ENCODE measurements at places on chromosomes 12 and 14. TPM values are rescaled to one million over a fixed set of nuclear protein-coding genes. Genes with fewer than 3 reads are reported as not detected.

The KRT75 gene
- not detected for total RNA-seq

GRCh38 chr12:4607056-4607455 is 41.8 kb downstream of the AKAP3 start:
- no peak overlapping the region for H3K27ac ChIP-seq
- H3K4me1 ChIP-seq = peaks cover 5% of the 10 kb centered on the region
- no peak for DNase-seq
- peaks cover 14% of the 10 kb centered on the region for H3K27me3 ChIP-seq
- no peaks in the 10 kb centered on the region for H3K36me3 ChIP-seq

GRCh38 chr12:14769466-14769968 is 33.8 kb downstream of the WBP11 start:
- no peaks in the 10 kb centered on the region for H3K4me1 ChIP-seq
- peak overlapping the region; percentile 97 for H3K4me3 ChIP-seq
- no peaks in the 10 kb centered on the region for H3K36me3 ChIP-seq
- peak; percentile 93 for DNase-seq

The RIMBP2 gene
- total RNA-seq = 0.13 TPM

DNA sequence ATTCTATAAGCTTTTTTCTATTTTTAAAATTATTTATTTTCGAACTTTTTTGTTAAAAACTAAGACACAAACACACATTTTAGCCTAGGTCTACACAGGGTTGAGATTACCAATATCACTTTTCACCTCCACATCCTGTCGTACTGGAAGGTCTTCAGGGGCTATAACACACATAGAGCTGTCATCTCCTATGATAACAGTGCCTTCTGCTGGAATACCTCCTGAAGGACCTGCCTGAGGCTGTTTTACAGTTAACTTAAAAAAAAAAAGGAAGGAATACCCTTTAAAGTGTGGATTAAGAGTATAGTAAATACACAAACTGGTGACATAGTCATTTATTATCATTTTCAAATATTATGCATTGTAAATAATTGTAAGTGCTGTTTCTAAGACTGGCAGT is 43.0 kb downstream of the RASSF8 start:
- DNase-seq = no peak
- H3K36me3 ChIP-seq = peaks cover 47% of the 10 kb centered on the region
- no peak overlapping the region for H3K4me3 ChIP-seq
- H3K4me1 ChIP-seq = no peaks in the 10 kb centered on the region
- H3K27me3 ChIP-seq = no peaks in the 10 kb centered on the region

DNA sequence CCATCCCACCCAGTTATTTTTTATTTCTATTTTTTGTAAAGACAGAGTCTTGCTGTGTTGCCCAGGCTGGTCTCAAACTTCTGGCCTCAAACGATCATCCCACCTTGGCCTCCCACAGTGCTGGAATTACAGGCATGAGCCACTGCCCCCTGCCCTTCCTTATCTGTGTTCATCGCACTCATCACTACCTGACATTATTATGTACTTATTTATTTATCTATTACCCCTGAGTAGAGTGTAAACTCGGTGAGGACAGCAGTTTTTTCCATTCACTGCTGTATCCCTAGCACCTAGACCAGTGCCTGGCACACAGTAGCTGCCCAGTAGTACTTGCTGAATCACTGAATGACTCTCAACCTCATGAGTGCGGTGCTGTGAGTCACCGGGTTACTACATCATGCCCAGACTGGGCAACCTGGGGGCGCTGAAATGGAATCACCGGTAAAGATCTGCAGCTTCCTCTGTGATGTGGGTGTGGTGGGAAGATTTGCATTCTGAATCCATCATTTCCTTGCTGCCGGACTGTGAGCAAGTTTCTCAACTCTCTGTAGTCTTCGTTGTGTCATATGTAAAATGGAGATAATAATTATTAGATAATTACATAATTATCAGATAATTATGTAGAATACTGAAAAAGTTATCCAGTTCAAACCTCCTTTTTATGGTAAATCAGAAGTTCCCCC is 81.9 kb upstream of the USP44 start:
- no peak for DNase-seq
- H3K36me3 ChIP-seq = no peaks in the 10 kb centered on the region
- H3K27ac ChIP-seq = no peak overlapping the region

DNA sequence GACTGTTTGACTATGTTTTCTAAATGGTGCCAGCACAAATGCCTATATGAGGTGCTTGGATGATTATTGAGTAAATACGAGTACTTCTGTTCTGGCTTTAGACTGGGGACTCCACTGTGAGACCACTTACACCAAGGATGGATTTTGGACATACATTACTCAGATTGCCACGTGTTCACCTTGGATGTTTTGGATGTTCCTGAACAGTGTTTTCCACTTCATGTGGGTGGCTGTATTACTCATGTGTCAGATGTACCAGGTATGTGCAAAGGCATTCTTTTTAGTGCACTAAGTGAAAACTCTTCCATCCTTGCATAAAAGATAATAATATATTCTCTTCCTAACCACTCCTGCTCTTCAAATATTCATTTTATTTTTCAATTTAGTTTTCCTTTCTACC is 30.7 kb downstream of the CSRP2 start:
- no peak overlapping the region for H3K4me3 ChIP-seq
- H3K36me3 ChIP-seq = peaks cover 35% of the 10 kb centered on the region
- no peaks in the 10 kb centered on the region for H3K27me3 ChIP-seq
- H3K4me1 ChIP-seq = no peaks in the 10 kb centered on the region
- no peak for DNase-seq
- no peak overlapping the region for H3K27ac ChIP-seq

GRCh38 chr14:70121521-70121920 is 67.2 kb downstream of the SLC8A3 start:
- H3K4me3 ChIP-seq = no peak overlapping the region
- no peaks in the 10 kb centered on the region for H3K36me3 ChIP-seq
- H3K27me3 ChIP-seq = no peaks in the 10 kb centered on the region
- H3K4me1 ChIP-seq = peaks cover 5% of the 10 kb centered on the region

- H3K27ac ChIP-seq = no peak within 1 kb of the TSS
- H3K4me1 ChIP-seq = no peaks in the 10 kb centered on the region
- peaks cover 12% of the 10 kb centered on the region for H3K27me3 ChIP-seq
- H3K36me3 ChIP-seq = no peaks in the 10 kb centered on the region
- peak within 1 kb of the TSS; percentile 85 for H3K4me3 ChIP-seq
These were observed at the start of gene MANSC1 for GRCh38 chr12:12349711-12350665. Gene MANSC1 (minus strand): TSS chr12:12350242. CDS start chr12:12343314, 6,928 bp downstream.

- peaks cover 3% of the 10 kb centered on the region for H3K4me1 ChIP-seq
- peaks cover 61% of the 10 kb centered on the region for H3K36me3 ChIP-seq
- H3K27me3 ChIP-seq = no peaks in the 10 kb centered on the region
- H3K4me3 ChIP-seq = no peak overlapping the region
- H3K27ac ChIP-seq = no peak overlapping the region
These were observed 39.2 kb downstream of the EID3 start for GRCh38 chr12:104342635-104343249.

DNA sequence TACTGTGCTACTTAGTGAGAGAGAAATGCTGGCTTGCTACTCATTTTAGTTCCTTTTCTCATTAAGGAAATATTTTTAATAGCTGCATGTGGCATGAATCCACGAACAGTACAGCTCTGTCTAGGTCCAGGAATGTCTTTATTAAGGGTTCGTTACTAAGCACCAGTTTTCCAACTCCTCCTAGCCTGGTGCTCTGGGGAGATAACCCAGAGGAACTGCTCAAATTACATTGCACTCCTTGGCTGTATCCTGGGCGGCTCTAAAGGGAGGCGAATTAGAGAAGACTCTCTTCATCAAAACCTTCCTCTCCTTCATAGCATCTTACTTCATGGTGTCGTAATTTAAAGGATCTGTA is 101.3 kb downstream of the PPM1A start:
- no peak overlapping the region for H3K4me3 ChIP-seq
- DNase-seq = peak; percentile 60
- no peaks in the 10 kb centered on the region for H3K27me3 ChIP-seq

DNA sequence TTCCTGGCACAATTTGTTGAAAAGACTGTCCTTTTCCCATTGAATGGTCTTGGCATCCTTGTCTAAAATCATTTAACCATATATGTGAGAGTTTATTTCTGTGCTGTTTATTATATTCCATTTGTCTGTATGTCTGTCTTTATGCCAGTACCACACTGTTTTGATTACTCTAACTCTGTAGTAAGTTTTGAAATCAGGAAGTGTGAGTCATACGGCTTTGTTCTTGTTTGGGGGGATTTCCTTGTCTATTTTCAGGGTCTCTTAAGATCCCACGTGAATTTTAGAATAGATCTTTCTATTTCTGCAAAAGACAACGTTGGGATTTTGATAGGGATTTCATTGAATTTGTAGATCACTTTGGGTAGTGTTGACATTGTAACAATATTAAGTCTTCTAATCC is 88.5 kb downstream of the MYRFL start:
- H3K27ac ChIP-seq = no peak overlapping the region
- H3K27me3 ChIP-seq = no peaks in the 10 kb centered on the region
- H3K36me3 ChIP-seq = no peaks in the 10 kb centered on the region

DNA sequence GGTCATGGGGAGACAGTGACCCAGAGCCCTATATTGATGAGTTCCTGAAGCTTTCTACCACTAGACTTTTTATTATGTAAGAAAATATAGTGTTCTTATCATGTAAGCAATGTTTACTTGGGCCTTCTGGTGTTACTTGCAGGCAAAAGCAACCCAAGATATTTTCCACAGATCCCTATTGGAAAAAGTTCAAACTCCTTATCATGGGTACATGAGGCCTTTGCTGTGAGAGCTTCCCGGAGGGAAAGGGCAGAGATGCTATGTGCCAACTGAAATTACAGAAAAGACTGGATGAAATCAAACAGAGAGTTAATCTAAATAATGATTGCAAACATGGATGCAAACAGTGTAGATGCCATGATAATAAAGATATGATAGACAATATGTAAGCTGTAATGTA is 361.5 kb downstream of the FUT8 start:
- H3K27me3 ChIP-seq = peaks cover 9% of the 10 kb centered on the region
- DNase-seq = no peak
- no peak overlapping the region for H3K4me3 ChIP-seq
- H3K27ac ChIP-seq = no peak overlapping the region
- H3K36me3 ChIP-seq = no peaks in the 10 kb centered on the region

GRCh38 chr12:93798279-93799151 is 121.3 kb downstream of the CRADD start:
- no peaks in the 10 kb centered on the region for H3K27me3 ChIP-seq
- no peak for DNase-seq
- H3K27ac ChIP-seq = no peak overlapping the region
- H3K36me3 ChIP-seq = no peaks in the 10 kb centered on the region
- H3K4me3 ChIP-seq = no peak overlapping the region
- no peaks in the 10 kb centered on the region for H3K4me1 ChIP-seq

The DNM1L gene
- total RNA-seq = 147 TPM

- H3K36me3 ChIP-seq = no peaks in the 10 kb centered on the region
- H3K4me3 ChIP-seq = no peak overlapping the region
- no peak overlapping the region for H3K27ac ChIP-seq
- peaks cover 3% of the 10 kb centered on the region for H3K4me1 ChIP-seq
These were observed 253.4 kb downstream of the BTG1 start for GRCh38 chr12:91892081-91892855.

The TBX5 gene
- total RNA-seq = not detected

GRCh38 chr12:21604245-21605101 is at the start of gene GYS2:
Gene GYS2 (minus strand): TSS chr12:21604847. CDS start chr12:21604592, 255 bp downstream.
- peak; percentile 62 for DNase-seq
- peak within 1 kb of the TSS; percentile 41 for H3K4me3 ChIP-seq
- no peaks in the 10 kb centered on the region for H3K36me3 ChIP-seq
- H3K27me3 ChIP-seq = peaks cover 20% of the 10 kb centered on the region

The PTHLH gene
- not detected for total RNA-seq

GRCh38 chr12:66279123-66279712 is 23.1 kb upstream of the HELB start:
- H3K4me3 ChIP-seq = no peak overlapping the region
- H3K4me1 ChIP-seq = peaks cover 4% of the 10 kb centered on the region
- H3K36me3 ChIP-seq = no peaks in the 10 kb centered on the region
- no peak overlapping the region for H3K27ac ChIP-seq
- H3K27me3 ChIP-seq = no peaks in the 10 kb centered on the region

DNA sequence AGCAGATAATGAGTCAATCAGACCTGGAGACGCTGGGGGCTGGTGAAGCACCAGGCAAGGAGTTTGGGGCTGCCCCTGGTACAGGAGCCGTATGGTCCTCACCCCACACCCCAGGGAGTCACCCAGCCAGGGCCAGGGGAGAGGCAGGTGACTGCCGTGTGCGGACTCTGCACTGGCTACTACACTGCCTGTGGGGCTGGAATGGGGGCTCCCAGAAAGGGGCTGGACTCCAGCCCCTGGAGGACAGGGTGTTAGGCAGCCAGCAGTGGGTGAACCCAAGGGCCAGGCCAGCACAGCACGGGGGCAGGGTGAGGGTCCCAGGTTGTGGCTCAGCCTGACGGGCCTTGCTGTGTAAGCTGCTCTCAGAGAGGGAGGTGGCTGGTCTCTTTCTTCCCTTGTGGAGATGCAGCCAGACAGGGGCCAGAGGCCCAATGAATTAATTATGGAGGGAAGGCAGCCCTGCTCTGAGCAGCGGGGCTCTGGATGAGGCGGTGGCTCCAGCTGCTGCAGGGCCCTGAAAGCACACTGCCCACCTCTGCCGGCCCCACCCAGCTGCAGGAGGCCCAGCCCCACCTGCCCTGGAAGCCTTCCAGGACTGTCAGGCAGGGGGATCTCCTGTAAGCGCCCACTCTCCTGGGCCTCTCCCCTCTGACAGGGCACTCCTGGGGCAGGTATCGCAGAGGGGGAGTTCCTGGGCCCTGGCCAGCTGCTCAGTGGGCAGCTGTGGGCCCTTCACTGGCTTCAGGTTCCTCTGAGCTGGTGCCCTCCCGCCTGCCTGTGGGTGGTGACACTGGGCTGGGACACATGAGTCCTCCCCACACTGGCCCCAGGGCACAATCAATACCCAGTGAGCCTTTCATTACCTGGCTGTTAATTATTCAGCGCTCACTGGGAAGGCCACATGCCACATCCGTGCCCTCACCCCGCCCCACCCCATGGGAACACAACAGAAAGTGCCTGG is 142.5 kb upstream of the C14orf180 start:
- H3K27me3 ChIP-seq = no peaks in the 10 kb centered on the region
- H3K4me3 ChIP-seq = no peak overlapping the region
- peak overlapping the region; percentile 36 for H3K27ac ChIP-seq
- H3K4me1 ChIP-seq = no peaks in the 10 kb centered on the region
- DNase-seq = peak; percentile 59
- H3K36me3 ChIP-seq = no peaks in the 10 kb centered on the region

GRCh38 chr14:78610994-78611393 is 440.8 kb downstream of the NRXN3 start:
- H3K4me3 ChIP-seq = no peak overlapping the region
- no peak for DNase-seq
- H3K4me1 ChIP-seq = no peaks in the 10 kb centered on the region
- H3K27me3 ChIP-seq = no peaks in the 10 kb centered on the region
- peak overlapping the region; percentile 51 for H3K27ac ChIP-seq
- no peaks in the 10 kb centered on the region for H3K36me3 ChIP-seq

DNA sequence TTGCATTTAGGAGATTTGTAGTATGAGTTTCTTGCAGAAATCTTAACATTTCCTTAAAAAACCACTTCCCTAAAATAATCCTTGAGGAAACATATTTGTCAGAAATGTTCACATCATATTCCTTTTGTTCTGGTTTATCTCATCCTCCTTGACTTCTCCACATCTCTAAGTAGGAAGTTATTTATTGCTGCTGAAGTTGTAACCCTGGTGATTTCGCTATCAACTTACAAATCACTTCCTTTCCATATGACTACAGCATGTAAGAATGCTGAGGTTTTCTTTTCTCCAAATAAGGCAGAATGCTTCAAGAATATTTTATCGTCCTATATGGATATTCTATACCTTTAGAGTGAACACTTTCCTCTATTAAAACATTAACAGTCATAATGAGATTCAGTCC is 751.7 kb downstream of the NRXN3 start:
- DNase-seq = no peak
- H3K4me1 ChIP-seq = peaks cover 9% of the 10 kb centered on the region
- H3K36me3 ChIP-seq = no peaks in the 10 kb centered on the region
- H3K27ac ChIP-seq = no peak overlapping the region
- H3K4me3 ChIP-seq = no peak overlapping the region
- H3K27me3 ChIP-seq = no peaks in the 10 kb centered on the region

- H3K4me3 ChIP-seq = no peak overlapping the region
- no peak overlapping the region for H3K27ac ChIP-seq
- peak; percentile 38 for DNase-seq
These were observed 10.5 kb upstream of the PPP1R1A start for GRCh38 chr12:54598970-54599369.

The MUCL1 gene
- total RNA-seq = not detected
